ENCODE measurements at places on chromosomes 11 and 22.
A peak's percentile ranks its signal among the peaks of the same experiment; 100 is the strongest.

DNA sequence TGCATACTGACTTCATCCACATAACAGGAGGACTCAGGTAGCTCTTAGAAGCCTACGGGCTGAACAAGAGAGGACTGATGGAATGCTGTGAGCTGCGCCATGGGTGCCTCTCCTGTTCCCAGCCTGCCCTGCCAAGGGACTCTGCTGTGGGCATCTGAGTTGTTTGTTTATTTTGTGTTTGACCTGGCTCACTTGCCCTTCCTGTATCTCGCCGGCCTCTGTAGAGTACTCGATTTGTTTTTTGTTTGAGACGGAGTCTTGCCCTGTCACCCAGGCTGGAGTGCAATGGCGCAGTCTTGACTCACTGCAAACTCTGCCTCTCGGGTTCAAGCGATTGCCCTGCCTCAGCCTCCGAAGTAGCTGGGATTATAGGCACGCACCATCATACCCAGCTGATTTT, 1.8 kb downstream of the TTC38 start:
- DNase-seq = no peak

DNA sequence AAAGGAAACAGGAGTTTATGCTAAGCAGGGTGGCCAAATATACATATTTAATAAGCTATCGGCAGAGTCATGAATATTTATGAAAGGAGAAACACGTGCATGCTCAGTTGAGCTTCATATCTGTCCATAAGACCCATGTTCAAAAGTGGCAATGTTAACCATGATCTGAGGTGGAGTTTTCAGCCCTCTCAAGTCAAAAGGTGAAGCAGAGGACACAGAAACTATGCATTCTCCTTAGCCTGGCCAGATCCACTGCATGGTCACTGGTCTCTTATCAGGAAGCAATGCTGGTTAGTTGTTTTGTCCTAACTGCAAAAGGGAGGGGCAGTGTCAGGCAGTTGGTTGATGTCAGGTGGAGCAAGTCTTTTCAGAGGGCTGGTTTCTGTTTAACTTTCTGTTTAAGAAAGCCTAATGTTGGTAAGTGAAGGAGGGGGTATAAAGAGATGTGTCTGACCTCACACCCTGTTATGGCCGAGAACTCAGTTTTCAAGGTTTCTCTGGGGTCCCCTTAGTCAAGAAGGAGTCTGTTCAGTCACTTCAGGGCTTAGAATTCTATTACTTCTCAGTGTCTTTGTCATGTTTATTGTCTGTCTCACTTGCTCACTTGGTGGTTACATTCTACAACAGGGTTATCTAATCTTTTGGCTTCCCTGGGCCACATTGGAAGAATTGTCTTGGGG, 5.5 kb upstream of the SELENOH start:
- no peak for DNase-seq

GRCh38 chr11:77959434-77959833, 35.0 kb downstream of the INTS4 start:
- DNase-seq = no peak

DNA sequence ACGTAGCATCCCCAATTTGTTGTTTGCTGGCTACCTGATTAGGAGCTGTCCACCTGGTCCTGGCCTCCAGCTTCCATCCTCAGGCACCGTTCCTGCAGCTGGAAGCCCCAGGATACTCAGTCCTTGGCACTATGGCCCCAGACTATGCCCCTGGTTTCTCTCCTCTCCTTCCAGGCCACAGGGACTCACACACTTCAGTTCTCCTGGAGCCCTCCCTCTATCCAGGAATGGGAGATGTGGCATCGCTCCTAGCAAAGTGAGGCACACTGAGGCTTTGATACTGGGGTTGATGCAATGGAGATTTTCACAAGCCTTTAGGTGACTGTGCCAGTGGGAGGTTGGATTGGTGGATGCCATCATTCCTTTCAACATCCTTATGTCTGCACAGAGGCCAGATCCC, 142.8 kb upstream of the B3GAT1 start:
- DNase-seq = no peak

- no peak for DNase-seq
Observed at GRCh38 chr11:116072601-116073410, 568.6 kb upstream of the CADM1 start.

DNA sequence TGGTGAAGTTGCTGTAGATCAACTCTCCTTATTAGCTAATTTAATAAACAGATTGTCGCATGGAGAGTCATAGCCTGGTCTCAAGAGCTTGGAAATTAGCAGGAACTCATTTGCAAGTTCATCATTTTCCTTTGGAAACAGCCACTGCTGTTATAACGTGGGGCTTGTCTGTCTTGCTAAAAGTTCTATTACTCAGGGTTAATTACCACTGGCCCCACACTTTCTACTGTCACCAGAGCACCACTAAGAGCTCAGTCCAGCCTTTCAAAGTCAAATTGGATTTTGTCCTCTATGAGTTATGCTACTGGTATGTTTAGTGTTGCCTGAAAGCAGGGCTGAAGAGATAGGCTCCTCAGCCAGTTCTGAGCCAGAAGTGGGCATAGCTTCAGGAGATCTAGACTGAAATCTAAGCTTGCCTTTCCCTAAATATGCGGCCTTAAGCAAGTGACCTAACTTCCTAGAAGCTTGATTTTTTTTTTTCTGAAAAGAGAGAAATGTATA, 292.2 kb downstream of the INSC start:
- no peak for DNase-seq

GRCh38 chr11:126738295-126739031, 262.1 kb downstream of the KIRREL3 start:
- no peak for DNase-seq

DNA sequence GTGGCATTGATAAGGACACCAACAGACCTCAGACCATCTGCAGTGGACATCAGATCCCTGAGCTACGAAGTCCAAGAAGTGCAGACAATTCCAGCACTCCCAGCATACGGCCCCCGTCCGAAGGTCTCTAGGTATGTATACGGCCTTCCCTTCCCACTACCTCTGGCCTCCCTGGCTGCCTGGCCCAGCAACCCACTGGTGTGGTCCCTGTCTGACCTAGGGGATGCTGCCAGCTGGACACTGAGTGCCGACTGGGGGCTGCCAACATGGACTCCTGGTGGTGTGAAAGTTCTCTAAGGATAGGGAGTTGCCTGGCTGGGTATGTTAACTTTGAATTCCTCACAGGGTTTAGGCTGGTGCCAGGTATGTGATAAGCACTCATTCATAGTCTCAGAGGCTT, 17.5 kb upstream of the TEF start:
- no peak for DNase-seq

- no peak for DNase-seq
Observed at GRCh38 chr11:62604460-62605120, 2.9 kb upstream of the MTA2 start.

GRCh38 chr11:405323-405953, 9.4 kb downstream of the SIGIRR start:
- DNase-seq = no peak

DNA sequence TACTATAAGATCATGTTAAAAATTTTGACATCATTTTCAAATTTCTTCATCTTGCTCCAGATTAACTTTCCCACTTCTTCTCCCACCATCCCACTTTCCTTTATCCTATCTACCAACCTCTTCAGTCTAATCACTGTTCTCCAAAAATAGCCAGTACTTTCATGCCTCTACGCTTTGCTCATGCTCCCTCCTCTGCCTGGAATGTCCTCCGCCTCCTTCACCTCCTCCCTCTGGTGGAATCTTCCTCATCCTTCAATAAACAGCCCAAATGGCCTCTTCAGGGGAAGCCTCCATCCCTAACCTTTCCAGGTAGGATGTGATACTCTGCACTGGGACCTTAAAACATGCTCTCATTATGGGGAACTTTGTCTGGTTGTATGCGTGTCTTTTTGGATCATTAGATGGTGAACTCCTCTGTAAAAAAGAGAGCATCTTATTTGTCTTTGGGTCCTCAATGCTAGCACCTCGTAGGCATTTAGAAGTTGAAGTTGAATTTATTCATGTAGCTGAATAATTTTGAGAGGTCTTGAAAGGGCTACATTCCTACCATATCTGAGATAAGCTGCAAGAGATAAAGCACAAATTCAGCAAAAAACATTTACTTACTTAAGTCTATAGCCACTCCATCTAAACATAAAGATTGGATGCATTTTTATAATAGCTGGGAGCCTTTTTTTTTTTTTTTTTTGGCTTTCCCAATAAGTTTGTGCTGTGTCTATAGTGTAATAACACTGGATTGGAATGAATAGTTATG, 8.0 kb upstream of the CSRP3 start:
- DNase-seq = no peak

DNA sequence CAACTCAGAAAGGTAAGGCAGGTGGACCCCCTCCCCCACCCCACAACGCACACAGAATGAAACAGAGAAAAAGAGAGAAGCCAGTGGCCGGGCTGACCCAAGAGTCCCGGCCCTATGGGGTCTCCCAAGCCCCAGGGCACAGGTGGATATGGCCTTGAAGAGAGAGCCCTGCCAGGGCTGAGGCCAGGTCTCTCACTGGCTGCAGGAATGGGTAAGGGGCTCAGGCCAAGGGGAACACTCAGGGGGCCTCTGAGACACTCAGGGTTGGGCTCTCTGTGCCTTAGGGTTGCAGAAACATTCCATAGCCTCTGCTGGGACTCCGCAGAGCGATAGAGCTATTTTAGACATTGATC, 98.0 kb downstream of the PDE2A start:
- no peak for DNase-seq

GRCh38 chr11:48683226-48683720, 194.7 kb downstream of the OR4A47 start:
- no peak for DNase-seq

DNA sequence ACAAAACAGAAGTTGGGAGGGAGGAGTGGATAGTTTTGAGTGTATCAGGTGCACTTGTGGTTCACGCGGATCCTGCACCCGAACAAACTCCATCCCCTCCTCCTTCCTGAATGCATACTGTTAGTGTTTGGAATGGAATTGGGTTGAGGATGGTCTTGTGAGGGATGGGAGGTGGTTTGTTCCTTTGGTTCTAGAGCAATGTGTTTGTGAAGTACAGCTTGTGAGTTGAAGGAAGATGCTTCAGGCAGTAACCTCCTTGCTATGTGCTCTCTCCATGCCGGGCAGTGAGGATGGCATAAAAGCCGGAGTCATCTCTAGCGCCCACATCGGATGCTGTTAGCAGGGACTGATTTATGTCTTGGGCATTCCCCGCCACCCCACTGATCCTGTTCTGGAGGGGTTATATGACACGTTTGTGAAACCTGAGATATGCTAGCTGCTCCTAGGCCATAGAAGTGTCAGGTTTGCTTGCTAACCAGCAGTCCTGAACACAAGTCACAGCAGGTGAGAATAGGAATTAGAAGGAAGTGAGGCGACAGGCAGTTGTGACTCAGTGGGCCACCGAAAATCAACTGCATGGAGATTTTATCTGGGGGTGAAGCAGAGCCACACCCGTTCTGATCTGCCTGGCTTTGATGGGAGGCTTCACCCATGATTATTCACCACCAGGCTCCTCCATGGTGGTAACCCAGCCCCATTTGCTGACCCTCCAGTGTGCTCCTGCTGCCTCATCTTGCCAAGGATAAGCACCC, 2.2 kb downstream of the BCR start:
- peak; percentile 35 for DNase-seq

- DNase-seq = no peak
Observed at GRCh38 chr11:68064926-68065325, 26.1 kb downstream of the TCIRG1 start.

DNA sequence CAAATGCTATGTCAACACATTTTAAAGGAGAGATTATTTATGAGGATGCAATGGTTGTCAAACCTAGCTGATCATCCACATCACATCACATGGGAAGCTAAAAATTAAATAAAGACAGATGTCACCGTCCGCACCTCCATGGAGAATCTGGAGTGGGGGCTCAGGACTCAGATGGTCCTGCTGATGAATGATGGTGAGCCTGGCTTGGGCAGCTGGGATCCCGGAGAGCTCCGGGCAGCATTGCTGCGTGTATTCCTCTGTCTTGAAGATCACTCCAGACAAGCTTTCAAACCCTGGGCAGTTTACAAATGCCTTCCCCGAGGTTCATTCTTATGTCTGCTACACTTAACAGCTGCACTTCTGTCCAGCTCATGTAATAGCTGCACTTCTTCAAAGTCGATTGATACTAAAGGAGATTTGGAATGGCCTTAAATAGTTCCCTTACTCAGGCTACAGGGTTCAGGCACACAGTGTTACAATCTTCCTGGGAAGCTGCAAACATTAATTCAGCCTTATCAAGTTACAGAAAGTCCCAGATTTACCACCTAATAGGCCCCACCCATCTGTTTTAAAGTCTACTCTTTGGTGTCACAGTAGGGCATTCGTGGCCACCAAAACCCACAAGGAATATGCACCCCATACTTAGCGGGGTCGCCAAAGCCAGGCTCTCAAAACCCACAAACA, 34.7 kb upstream of the CSNK2A3 start:
- DNase-seq = no peak

- no peak for DNase-seq
Observed at GRCh38 chr11:61489833-61490721, 18.5 kb upstream of the LRRC10B start.

- no peak for DNase-seq
Observed at GRCh38 chr22:38267086-38267485, 5.7 kb downstream of the TMEM184B start.

DNA sequence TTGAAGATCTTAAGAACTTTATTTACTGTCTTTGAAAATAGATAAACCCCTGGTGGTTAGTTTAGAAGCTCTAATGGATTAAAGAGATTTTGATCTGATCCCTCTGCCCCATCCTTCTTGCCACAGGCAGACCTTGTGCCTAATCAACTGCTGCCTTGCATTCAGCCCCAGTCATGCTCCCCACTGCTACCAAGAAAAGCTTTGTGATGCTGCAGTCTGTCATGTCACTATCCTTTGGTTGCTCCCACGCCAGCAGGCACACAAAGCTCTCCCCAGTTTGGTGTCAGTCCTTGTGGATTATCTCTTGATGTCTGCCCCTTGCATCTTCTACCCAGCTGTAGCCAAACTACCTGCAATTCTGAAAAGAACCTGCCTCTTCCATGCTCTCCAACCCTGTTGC, 112.2 kb downstream of the MTNR1B start:
- DNase-seq = no peak

DNA sequence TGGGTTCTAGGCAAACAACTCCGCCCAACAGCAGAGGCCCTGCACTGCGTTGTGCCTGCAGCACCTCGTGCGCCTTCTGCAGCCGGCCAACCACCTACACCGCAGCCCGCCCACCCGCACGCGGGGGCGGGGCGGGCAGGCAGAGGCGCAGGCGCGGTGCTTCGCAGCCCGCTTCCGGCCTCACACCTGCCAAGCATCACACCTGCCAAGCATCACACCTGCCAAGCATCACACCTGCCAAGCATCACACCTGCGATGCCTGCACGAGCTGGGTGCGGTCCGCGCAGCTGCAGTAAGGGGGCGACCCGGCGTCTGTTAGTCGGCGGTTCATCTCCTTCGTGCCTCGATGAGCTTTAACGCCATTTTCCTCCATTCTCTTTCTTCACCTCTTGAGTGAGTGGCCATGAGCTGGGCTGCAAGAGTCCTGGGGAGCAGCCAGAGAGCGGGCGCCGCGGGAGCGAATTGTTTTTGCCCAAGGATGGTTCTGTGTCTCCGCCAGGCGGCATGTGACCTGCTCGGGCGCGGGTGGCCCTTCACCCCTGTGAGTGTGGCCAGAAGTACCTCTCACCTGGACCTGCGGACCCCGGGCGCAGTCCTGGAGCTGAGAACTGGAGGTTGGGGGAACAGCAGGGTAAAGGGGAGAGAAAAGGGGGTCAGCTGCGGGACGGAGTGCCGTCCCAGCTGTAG, at the start of gene LDHAL6A:
Gene LDHAL6A, plus strand, starts transcription at position 171 of the 687 bp plus-strand sequence. CDS start 825 bp downstream, outside the sequence.
- no peak for DNase-seq

- DNase-seq = no peak
Observed at GRCh38 chr11:134750619-134751018, 338.6 kb upstream of the B3GAT1 start.
